ENCODE measurements at places on chromosomes 2 and 18.

GRCh38 chr18:31677592-31677991, 6.8 kb downstream of the B4GALT6 start:
- DNase-seq: no peak

GRCh38 chr2:9675415-9676351, 44.9 kb upstream of the YWHAQ start:
- no peak for DNase-seq

GRCh38 chr2:6107290-6107689, 415.1 kb downstream of the SOX11 start:
- no peak for DNase-seq

- DNase-seq: no peak
Observed at GRCh38 chr2:10197697-10198076, 75.1 kb downstream of the RRM2 start.

DNA sequence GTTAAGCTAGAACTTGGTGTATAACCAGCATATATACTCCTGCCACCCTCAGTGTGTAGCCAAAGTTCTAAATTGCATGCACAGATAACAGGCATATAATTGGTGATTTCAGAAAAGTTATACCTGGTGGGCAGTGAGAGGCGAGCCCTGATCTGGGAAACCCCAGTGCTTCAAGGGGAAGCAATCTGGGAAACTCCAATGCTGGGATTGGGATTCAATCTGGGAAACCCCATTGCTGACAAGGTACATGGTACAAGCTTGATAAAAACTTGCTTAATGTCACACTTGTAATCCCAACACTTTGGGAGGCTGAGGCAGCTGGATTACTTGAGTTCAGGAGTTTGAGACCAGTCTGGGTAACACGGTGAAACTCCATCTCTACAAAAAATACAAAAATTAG, 147.6 kb downstream of the NEDD4L start:
- DNase-seq: no peak

DNA sequence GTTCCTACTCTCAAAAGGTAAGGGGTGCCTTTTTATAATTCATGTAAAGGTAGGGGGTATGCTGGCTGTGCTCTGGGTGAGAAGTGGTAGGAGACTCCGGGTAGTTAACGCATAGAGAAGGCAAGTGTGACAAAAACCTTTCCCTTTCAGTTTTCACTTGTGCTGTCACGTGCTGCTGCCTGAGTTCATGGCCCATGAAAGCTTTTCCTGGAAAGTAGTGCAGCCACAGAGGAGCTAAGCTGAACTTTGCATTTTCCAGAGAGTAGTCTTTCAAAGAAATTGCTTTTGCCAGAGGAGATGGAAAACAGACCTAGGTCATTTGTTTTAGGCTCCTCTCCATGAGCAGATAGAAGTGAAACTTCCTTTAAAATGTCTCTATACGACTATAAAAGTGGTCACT, 44.7 kb downstream of the THSD7B start:
- DNase-seq: no peak

DNA sequence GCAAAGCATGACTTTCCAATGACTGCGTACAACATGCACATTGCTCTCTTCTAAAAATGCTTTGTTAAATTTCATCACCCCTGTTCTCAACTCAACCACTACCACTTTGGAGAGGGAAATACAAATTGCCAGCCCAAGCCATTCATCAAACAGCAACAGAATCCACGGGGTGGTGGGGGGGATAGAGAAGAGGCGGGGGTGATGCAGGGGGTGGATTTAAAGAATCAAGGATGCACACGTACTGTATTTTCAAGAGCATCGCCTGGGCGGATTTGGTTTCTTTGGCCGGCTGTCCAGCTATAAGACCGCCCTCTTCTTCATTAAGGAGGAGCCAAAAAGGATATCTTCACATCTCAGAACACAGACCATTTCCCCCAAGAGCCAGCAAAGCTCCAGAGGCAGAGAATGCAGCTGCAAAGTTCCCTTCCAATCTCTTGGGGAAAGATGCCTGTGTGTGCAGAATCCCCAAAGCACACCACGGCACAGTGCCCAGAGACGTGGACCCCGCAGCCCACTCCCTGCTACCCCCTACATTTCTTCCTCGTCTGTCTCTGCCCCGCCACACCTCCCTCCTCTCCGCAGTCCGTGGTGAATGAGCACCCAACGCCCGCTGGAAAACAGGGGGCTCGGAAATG, 977 bp downstream of the SLC8A1 start:
- DNase-seq: no peak

DNA sequence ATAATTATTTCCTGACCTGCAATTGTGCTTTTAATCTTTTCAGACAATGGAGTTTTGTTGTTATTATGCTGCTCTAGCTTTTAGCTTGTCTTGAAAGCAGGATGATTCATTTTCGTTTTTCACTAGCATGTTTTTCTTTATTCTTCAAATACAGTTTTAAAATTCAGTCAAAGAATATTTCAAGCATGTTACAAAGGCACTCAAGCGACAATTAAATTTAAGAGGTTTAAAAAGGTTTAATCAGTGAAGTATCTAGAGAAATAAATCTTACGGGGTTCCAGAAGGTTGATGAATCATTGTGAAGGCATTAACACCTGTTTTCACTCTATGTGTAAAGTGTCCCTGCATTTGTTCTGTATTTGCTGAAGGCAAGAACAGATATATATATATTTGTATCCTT, 390.7 kb upstream of the TMEFF2 start:
- DNase-seq: no peak

DNA sequence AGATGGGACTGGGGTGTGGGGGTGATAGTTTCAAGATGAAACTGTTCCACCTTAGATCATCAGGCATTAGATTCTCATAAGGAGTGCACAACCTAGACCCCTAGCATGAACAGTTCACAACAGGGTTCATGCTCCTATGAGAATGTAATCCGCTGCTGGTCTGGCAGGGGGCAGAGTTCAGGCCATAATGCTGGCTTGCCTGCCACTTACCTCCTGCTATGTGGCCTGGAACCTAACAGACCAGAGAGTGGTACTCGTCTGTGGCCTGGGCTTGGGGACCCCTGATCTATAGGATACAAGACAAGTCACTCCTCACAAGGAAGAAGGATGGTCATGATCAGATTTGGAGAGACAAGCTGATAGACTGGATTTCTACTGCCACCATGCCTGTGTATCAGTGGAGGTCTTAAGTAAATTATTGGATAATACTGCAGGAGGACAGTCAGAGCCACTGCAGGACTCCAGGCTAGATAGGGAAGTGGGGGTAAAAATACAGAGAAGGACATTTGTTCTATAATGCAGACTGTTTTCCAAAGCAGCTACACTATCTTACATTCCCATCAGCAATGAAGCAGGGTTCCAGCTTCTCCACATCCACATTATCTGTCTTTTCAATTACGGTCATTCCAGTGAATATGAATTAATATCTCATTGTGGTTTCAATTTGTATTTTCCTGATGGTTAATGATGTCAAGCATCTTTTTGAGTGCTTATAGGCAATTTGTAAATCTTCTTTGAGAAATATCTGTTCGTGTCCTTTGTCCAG, 28.8 kb upstream of the APOB start:
- no peak for DNase-seq

GRCh38 chr2:1736997-1737480, 7.3 kb downstream of the PXDN start:
- DNase-seq: no peak

DNA sequence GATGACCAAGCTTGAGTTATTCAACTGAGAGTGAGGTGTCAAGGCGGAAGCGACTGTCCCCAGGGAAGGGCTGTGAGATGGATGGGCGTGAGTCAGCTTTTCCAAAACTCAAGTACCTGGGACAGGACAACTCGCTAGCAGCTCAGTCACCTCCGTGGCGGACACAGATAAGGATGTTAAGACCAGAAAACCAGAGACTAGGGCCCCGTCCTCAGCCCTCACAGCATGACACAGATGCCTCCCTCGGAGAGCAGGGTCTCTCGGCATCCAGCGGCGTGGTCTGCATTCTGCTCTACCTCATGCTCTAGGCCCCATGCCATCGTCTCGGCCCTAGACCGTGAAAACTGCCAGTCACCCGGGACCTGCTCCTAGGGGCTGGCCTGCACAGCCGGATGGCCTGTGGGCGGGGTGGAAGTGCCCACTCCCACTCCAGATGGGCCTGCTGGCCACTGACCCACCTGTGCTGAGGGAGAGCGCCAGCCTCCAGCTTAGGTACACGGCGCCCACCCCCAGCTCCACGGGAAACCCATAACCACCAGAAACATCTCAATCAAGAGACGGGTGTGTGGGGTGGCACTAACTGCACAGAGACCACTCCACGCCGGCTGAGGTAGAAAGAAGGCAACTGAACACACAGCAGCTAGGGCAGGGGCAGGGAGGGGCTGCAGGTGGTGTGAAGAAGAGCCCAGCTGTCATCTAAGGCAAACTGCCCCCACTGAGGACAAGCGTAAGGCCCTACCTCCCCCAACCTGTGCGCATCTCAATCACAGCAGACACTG, 39.8 kb downstream of the ANO7 start:
- no peak for DNase-seq

DNA sequence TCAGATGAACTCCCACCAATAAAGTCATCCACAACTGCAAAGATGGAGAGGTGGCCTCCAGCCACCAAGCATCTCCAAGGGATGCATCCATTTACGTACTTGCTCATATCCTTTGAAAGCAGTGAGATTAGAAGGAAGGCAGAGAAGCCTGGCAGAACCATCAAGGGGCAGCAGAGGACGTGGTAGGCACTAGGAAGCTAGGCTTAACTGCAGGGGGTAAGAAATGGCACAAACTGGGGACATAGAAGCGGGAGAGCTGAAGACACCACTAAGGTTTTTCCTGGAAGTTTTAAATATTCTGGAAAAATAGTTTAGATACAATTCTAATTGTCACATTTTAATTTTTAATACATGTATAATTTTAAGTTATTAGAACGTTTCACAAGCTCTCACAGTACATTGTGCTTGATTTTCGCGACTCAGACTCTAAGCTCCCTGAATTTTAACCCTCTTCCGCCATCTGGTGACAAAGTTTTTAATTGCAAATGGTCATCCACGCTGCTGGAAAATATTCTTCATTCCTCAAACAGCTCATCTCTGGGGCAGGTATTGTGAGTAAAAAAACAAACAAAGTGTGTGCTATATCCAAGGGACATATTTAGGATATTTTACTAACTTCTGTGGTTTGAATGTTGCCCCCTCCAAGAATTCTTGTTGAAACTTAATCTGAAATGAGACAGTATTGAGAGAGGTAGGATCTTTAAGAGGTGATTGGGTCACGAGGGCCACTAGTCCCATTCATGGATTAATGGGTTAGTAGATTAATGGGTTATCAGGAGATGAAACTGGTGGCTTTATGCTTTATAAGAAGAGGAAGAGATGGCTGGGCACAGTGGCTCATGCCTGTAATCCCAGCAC, 1.6 kb upstream of the PSTPIP2 start:
- DNase-seq: peak; percentile 19

GRCh38 chr2:39247512-39248043, 3.8 kb upstream of the CDKL4 start:
- DNase-seq: no peak

DNA sequence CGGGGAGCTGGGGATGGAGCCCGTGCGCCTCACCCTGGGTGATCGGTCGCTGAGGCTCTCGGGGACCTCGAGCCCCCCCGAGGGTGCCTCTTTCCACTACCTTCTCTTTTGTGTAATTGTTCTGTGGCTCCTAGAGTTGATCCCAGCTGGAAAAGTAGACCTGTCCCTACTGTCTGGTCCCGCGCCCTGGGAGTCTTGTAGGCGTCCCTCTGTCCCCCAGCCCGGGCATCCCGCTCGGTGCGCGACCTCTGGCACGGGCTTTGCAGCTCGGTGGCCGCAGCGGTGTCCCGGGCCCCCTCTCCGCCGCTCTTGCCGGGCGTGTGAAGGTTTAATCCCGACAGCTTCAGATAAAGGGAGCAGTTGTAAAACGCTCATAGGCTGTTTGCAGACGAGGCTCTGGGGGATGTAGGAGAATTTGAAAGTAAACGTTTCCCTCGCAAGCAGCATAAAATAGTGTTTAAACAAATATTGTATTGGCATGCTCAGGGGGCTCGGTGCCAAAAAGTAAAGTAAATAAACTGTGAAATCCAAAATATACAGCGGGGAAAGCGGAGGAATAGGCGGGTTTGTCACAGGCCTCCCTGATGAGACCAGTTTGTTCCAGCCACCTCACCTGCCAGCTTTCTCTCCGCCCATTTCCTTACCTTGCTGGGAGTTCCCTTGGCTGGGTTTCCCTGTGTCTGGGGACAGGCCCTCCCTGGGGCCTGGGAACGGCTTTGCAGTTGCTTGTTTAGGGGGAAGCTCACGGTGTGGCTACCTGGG, 1.9 kb downstream of the GLI2 start:
- DNase-seq: no peak

GRCh38 chr18:67310826-67311225, 205.7 kb downstream of the DSEL start:
- no peak for DNase-seq

GRCh38 chr18:79912409-79912991, 39.0 kb downstream of the SLC66A2 start:
- no peak for DNase-seq

GRCh38 chr18:41809652-41810051, 145.4 kb upstream of the PIK3C3 start:
- no peak for DNase-seq

- no peak for DNase-seq
Observed at GRCh38 chr2:41207578-41207977, 755.7 kb upstream of the SLC8A1 start.

DNA sequence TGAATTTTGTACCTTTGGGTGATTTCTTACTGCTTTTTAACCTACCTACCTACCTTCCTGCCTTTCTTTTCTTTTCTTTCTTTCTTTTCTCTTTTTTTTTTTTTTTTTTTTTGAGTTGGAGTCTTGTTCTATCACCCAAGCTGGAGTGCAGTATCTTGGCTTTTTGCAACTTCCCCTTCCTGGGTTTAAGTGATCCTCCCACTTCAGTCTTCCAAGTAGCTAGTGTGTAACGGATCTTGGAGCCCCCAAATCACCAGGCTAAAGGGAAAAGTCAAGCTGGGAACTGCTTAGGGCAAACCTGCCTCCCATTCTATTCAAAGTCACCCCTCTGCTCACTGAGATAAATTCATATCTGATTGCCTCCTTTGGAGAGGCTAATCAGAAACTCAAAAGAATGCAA, 61.3 kb downstream of the DDX18 start:
- no peak for DNase-seq

- DNase-seq: no peak
Observed at GRCh38 chr2:110105608-110106467, 9.8 kb downstream of the MALL start.

DNA sequence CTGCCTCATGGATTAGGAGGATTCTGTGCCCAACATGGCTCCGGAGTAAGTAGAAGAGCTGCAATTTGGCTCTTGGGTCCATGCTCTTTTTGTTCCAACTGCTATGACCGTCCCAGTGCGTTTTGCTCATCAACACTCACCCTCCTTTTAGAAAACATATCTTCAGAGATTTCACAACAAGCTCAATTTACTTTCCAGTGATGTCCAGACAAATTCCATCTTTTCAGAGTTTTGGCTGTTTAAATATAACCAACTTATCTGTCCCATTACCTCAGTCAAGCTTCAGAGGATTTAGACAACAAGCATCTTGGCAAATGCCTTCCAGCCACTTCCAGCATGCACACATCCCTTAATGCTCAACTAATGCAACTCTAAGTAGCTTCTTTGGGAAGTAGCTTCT, 6.9 kb upstream of the SLC14A2 start:
- no peak for DNase-seq

- DNase-seq: no peak
Observed at GRCh38 chr18:47520263-47520662, 268.8 kb upstream of the SKOR2 start.

Measured in SIG-M5 (cell line).